LHCN-M2 (cell line): ENCODE measurements at places on chromosomes 11 and 22. TPM values are rescaled to one million over a fixed set of nuclear protein-coding genes. Genes with fewer than 3 reads are reported as not detected.

APOBEC3H gene
- 0.26 and 0.63 TPM in 2 replicates for total RNA-seq

- peak; percentile 82 for DNase-seq
These were observed 145.2 kb downstream of the FBXO7 start for GRCh38 chr22:32619614-32620426.

OPCML gene
- total RNA-seq = not detected in 2 replicates

GRCh38 chr22:47780281-47780875 lies 1017.9 kb downstream of the TBC1D22A start:
- DNase-seq = no peak

SPDYC gene
- total RNA-seq = not detected in 2 replicates

JAML gene
- not detected in 2 replicates for total RNA-seq

SPATA19 gene
- total RNA-seq = not detected in 2 replicates

DNA sequence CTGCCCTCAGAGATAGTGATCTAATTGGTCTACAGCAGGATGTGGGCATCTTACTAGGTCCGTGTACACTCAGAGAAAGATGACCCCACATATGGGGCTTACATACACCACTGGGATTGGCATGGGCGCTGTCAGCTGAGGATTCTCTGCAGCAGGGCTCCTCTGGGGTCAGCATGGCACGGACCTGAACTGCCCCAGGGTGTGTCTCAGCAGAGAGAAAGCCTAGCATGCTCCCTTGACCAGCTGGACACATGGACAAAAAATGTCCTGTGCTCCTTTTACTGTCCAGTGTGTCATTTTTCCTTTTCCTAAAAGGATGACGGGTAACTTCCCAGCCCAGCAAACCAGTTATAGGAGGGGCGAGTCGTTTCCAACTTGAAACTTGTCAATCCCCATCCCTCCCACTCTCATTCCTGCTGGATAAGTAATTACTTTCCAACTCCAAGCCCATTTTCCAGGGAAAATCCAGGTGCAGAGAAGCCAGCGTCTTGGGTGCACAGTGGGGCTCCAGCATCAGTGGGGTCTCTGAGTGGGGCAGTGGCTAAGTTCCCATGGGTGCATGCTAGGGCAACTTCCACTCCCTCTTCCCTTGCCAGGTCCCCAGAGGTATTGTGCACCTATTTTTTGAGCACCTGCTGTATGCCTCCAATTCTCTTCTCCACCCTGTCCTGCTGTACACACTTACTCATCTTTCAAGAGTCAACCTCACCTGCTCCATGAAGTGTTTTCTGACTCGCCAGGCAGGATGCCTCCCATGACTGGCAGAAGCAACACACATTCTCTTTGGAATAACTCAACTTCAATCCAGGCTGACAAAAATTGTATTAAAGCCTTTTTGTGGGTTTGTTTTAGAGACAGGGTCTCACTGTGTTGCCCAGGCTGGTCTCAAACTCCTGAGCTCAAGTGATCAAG lies 5.0 kb downstream of the VSTM5 start:
- no peak for DNase-seq

GRCh38 chr11:293271-293851 lies 4.4 kb downstream of the PGGHG start:
- no peak for DNase-seq

- DNase-seq = no peak
These were observed 94.9 kb downstream of the SLC17A6 start for GRCh38 chr11:22433094-22433455.

GRCh38 chr11:74380746-74381439 lies 17.3 kb downstream of the PGM2L1 start:
- no peak for DNase-seq

GRCh38 chr22:30931541-30932300 lies 36.9 kb downstream of the MORC2 start:
- DNase-seq = peak; percentile 15

DNA sequence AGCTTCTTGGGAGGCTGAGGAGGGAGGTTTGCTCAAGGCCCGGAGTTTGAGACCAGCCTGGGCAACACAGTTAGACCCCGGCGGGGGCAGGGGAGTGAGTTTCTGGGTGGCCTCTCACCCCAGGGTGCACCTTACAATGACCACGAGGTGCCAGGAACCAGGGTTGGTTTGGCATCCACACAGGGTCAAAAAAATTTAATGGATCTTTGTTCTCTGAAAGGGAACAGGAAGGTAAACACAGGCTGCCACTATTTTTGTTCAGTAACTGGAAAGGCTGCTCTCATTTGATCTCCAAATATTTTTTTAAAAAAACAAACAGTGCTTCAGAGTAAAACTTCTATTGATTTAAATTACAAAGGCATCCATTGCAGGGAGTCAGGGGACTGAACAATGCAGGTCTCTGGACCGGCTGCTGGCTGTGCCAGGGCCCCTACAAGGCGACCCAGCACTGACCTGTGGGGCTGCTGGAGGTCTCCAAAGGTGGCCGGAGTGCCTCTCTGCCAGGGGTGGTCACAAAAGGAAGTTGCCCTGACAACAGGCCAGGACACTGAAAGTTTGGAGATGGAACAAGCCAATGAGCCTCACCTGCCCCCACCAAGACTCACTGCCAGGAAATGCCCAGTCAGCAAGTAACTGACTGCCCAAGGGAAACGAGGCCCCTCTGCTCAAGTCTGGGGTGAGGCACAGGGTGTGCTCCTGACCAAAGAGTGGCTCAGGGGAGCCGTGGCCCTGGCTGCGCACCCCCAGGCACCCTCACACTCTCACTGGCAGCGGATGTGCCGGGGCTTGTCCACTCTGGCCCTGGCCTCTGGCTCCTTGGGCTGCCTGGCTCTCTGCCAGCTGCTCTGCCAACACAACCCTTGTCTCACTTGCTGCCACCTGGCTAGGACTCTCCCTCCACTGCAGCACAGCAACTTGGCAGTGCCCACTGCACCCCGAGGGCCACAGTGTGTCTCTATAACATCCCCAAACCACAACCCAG lies 51.8 kb downstream of the ARFGAP3 start:
- no peak for DNase-seq

OR8U1 gene
- not detected in 2 replicates for total RNA-seq

DNA sequence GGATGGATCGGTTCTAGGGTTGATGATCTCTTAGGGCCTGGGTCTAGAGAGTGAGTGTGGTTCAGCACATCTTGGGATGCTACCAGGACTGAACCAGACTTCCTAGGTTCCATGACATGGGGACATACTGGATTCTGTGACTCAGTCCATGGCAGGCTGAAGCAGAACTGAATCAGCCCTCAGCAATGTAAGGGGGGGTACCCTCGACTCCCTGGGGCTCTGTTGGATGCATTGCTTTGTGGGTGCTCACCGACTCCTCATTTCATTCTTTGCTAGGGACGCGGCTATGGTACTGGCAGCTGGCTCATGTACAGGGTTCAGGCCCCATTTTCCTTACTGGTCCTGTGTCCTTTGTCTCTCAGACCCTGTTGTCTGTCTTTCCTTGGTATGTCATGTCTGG lies 733 bp upstream of the GRAMD1B start:
- peak; percentile 55 for DNase-seq

PRSS23 gene
- total RNA-seq = 141 and 157 TPM in 2 replicates

DNAL4 gene
- 19.0 and 22.6 TPM in 2 replicates for total RNA-seq

LBHD1 gene
- 3.7 and 4.7 TPM in 2 replicates for total RNA-seq

DNA sequence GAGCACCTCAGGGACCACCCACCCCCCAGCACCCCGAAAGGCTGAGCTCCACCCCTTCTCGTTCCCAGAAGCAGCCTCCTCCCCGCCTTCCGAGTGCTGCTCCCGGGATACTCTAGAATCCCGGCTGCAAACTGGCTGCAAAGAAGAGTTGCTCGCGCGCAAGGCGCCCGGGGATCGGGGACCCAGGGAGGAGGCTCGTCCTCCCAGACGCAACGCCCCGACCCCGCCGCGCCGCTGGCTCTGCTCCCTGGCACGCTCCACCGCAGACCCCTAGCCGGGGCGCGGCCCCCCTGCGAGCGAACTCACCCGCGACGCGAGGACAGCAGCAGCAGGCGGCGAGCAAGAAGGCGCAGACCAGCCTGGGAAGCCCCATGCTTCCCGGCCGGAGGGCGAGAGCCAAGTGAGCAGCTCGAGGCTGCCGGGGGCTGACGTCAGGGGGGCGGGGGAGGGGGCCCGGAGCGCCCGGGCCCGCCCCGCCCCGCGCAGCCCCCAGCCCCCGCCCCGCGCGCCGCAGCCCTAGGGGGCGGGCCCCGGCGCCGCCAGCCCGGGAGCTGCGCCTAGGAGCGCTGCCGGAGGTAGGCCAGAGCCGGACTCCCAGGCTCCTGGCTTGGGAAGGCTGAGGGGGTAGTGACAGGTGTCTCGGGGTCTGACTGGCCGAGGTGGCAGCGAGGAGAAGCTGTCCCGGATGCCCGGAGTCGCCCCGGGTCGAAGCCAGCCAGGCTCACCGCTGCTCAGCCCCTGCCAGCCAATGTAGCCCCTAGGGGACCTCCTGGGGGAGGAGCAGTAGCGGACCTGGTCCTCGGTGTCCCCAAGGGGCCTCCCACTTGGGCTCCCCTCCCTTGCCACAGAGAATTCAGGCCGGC lies at the start of gene MCAM:
MCAM (minus strand) TSS at position 402 of the 863 bp plus-strand sequence; CDS start at position 373, 29 bp downstream.
- no peak for DNase-seq

SLC22A12 gene
- not detected in 2 replicates for total RNA-seq

RHOD gene
- total RNA-seq = 0.57 and 1.0 TPM in 2 replicates

GRCh38 chr11:107732689-107733051 lies 20.8 kb upstream of the SLN start:
- DNase-seq = no peak

POU2AF2 gene
- total RNA-seq = not detected in 2 replicates

- DNase-seq = no peak
These were observed 4.6 kb downstream of the MALAT1 start for GRCh38 chr11:65503368-65503948.

- DNase-seq = no peak
These were observed 92.7 kb downstream of the FDX1 start for GRCh38 chr11:110522471-110522870.

DNA sequence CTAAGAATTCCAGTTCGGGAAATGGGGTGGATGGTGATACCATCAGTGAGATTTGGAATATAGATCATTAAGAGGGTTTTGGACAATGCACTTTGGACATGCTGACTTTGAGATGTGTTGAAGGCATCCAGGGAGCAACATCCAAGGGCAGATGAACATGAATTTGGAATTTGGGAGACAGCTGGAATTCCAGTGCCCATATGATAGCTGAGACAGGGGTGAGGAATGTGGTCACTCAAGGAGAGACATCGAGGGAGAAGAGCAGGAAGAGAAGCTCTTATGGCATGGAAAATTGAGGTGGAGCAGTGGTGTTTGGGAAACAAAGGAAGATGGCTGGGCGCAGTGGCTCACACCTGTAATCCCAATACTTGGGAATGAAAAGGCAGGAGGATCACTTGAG lies 11.8 kb upstream of the MICAL2 start:
- no peak for DNase-seq

ACR gene
- not detected in 2 replicates for total RNA-seq

DNA sequence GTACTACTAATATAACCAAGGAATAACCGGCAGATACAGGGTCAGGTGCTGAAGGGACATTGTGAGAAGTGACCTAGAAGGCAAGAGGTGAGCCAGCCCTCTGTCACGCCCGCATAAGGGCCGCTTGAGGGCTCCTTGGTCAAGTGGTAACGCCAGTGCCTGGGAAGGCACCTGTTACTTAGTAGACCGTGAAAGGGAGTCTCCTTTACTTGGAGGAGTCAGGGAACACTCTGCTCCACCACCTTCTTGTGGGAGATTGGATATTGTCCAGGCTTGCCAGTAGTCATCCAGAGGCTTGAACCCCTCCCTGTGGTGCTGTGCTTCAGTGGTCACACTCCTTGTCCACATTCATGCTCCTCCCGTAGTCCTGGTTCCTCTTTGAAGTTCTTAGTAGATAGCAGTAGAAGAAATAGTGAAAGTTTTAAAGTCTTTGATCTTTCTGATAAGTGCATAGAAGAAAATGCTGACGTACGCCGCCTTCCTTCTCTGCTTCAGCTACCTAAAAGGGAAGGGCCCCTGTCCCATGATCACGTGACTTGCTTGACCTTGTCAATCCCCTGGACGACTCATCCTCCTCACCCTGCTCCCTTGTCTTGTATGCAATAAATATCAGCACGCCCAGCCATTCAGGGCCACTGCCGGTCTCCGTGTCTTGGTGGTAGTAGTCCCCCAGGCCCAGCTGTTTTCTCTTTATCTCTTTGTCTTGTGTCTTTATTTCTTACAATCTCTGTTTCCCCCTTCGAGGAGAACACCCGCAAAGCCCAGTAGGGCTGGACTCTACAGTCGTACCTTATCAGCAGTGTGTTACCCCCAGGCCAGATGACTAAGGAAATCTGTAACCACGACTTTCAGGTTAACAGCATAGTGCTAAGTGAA lies 6.1 kb downstream of the NUP50 start:
- DNase-seq = no peak

DNA sequence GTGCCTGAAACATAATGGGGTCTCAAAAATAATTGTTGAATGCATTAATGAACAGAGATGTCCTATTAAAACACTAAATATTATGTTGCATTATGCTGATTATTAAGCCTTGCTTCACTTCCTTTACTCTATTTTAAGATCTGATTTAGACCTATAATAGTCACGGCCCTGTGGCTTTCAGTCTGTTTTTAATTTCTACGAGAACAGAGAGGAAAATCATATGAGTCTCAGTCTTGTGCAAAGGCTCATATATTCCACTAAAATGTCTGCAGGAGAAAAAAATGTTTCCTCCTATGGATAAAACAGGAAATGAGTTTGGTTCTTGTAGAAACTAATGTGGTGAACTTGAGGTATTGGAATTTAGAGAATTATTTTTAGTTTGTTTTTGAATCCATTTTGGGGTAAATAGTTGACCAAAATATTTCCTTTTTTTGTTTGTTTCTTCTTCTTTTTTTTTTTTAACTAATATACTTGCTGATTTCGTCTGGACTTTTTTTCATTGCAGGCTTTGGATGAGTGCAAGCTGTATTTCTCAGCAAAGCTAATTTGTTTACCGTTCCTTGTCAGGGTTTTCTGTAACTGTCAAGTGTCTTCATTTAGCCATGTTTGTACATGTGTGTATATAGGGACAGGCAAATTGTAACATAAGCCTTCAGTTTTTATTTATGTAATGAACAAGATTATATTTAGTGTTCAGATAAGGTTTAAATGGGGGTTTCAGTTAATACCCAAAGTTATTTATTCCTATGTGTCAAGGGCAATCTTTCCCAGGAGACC lies 139.1 kb upstream of the DDI1 start:
- DNase-seq = no peak

RIBC2 gene
- 0.58 and 0.86 TPM in 2 replicates for total RNA-seq

DNA sequence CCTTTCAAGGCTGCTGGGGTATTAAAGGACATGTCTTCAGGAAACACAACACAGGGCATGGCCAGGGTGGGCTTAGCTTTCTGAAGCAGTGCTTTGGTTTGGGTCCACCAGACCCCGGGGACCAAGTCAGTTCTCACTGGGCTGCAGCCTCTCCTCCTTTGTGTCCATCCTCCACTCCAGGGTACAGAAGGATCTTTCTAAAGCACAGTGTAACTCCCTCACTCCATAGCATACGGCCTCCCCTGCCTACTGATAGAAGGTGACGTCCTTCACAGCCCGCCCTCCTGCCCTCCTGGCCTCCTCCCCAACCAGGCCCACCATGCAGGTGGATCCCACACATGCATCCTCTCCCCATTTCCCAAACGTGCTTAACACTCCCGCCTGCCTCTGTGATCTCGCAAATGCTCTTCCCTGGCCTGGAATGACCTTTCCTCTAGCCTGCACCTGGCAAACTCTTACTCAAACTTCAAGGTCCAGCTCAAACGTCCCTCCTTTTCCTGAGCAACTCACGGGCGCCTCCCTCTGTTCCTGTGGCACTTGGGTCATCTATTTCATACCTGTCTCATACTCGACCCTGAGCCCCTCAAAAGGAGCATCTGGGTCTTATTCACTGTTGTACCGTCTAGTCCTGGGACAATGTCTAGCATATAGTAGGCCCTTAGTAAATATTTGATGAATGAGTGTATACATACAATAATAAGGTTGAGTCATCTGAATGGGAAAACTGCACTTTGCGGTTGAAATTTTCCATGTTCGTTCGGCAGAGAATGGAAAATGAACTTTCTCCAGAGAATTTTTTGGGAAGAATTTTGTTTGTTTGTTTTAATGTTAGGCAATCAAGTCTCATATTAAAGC lies 187.7 kb downstream of the EFCAB6 start:
- no peak for DNase-seq

C11orf58 gene
- 175 and 176 TPM in 2 replicates for total RNA-seq
